ENCODE measurements at places on chromosomes 4 and X.
A peak's percentile ranks its signal among the peaks of the same experiment; 100 is the strongest.

- DNase-seq = no peak
Observed at GRCh38 chrX:122625239-122625638, 558.8 kb upstream of the GRIA3 start.

- no peak for DNase-seq
Observed at GRCh38 chr4:183333202-183333601, 11.0 kb upstream of the CLDN24 start.

DNA sequence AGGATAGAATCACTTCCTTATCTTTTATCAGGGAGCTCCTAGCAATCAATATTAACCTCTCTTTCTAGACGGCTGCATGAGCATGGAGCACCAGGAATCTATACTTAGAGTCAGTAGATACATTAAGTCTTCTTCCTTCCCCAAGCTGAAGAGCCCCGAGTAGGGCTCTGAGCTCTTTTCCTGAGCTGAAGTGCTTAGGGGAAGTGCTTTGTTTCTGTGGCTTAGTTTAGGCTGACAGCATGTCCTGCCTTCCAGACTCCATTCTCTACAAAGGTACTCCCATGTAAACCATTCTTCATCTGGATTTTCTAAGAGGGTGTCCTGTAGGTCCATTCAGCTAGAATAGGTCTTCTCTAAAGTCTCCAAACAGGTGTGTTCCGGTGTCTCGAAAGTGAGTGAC lies 127.5 kb upstream of the AFF2 start:
- peak; percentile 9 for DNase-seq

- DNase-seq = no peak
Observed at GRCh38 chr4:161907590-161907955, 256.2 kb downstream of the FSTL5 start.

- DNase-seq = peak; percentile 18
Observed at GRCh38 chrX:75746891-75747639, 38.0 kb downstream of the MAGEE2 start.
